ENCODE measurements at places on chromosomes 7 and 10.

- DNase-seq: no peak
Observed at GRCh38 chr10:4736608-4737007, 89.4 kb upstream of the AKR1E2 start.

GRCh38 chr7:95267754-95268153 is 56.6 kb downstream of the PON1 start:
- DNase-seq: no peak

- peak; percentile 14 for DNase-seq
Observed at GRCh38 chr10:24723386-24723787, 300 bp downstream of the ARHGAP21 start.

DNA sequence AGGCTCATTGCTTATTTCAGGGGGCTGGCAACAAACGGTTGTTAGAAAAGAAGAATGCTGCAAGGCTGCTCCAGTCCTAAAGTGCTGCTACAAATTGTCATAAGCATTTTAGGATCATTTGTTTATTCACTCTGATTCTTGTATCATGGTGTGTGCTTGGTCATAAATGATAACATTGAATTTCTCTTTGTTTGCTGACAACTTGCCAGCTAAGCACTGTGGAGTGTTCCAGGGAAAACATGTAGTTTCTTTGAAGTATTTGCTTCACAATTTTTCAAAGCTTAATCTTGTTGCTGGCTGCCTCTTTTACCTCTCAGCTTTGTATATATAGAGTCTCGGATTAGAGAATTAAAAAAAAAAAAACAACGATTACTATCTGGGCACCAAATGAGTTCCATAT is 263.0 kb downstream of the PHF14 start:
- no peak for DNase-seq

GRCh38 chr7:138738551-138739335 is 37.6 kb upstream of the SVOPL start:
- DNase-seq: peak; percentile 28

DNA sequence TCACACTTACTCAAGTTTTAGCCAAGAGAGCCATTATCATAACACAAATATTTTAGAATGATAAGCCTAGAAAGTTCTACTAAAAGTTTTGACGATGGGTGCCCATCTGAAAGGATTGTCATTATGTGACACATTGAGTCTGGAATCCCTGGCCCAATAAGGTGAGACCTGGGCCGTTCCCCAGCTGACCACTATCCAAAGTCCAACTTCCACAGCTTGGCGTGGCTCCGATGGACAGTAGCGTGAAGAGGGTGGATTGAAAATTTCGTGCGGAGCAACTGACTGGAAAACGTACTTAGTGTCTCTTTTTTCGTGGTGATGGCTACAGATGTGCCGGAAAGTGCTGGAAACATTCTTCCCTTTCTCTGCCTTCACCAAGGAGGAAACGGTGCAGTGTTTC is 439.0 kb upstream of the ZMIZ1 start:
- no peak for DNase-seq

DNA sequence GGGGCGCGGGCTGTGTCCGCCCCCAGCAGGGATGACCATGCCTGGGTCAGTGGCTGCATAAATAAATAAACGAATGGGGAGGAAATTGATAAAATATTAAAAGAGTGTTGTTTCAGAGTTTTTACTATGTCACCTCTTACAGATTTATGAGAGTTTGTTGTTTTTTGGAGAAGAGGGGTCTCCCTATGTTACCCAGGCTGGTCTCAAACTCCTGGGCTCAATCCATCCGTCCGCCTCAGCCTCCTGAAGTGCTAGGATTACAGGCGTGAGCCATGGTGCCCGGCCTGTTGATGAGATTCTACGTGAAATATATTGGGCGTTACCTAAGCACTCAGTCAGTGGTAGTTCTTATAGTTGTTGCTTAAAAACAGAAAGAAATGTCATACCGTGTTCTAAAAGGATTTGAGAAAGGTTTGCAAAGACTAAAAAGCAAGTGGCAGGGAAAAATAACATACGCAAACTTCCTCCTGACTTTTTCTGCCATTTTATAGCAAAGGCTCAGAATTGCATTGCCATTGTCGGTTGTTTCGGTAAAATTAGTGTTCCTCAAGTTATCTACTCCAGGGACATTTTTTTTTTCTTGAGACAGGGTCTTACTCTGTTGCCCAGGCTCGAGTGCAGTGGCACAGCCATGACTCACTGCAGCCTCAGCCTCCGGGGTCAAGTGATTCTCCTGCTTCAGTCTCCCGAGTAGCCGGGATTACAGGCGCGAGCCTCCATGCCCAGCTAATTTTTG is 39.5 kb upstream of the FOXK1 start:
- DNase-seq: no peak

DNA sequence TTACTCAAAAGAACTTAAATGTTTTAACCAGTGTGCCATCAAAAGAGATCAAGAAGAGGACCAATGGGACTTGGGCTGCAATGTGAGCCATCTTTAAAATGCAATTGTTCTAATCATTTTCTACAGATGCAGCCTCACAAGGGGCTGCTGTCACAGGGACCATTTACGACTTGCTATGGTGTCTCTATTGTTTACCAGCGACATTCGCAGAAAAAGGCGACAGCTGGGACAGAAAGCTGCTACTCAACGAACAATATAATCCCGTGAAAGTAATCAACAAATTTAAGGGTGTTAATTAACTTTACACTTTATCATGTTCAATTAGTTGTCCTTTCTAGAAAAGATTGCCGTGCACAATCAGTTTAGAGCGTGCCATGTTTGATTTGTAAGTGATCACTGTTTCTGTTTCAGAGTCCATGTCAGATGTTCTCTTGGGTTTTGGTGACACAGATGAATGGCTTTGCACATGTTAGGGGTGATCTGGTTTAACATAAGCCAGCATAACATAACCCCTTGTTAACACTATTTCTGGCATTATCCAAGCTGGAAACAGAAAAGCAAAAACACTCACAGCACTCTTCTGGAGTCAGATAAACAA is 110.8 kb downstream of the HIBADH start:
- no peak for DNase-seq

GRCh38 chr10:19782430-19783089 is 33.7 kb upstream of the PLXDC2 start:
- DNase-seq: no peak

- DNase-seq: no peak
Observed at GRCh38 chr7:77653572-77653971, 42.7 kb upstream of the RSBN1L start.

DNA sequence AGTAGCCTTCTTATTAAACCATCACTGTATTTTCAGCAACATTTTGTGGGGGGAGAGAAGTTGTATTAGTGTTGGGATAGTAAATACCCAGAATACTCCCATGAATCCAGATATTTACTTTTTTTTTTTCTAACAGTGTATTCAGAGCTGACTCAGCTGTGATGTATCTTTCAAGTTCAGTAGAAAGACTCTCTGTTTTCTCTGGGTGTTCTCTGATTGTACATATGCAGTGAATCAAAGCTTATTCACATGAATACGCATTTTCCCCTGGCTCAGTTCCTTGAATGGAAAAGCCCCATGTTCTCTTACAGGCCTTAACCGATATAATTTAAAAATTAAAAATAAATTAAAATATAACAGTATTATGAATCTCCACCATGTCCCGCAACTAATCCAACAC is 1.3 kb downstream of the TFPI2 start:
- DNase-seq: no peak

- no peak for DNase-seq
Observed at GRCh38 chr10:75050149-75050919, 61.1 kb upstream of the SAMD8 start.

DNA sequence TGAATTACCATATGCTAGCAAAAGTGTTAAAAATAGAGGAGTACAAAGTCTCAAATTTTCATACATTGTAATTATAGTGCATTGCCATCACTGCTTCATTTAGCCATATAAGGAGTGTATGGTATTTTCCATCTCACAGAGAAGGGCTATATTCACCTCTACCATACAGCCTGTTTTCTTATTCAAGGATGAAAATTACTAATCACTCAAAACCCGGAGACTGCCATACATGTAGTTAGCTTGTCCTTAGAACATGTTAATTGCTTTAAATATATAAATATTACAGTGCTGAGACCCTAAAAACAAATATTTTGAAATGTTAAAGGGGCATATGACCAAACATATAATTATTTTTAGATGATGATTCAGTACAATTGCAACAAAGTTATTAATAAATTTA is 49.4 kb downstream of the CPEB3 start:
- DNase-seq: no peak

- no peak for DNase-seq
Observed at GRCh38 chr10:11197266-11197712, 179.6 kb downstream of the CELF2 start.

- DNase-seq: no peak
Observed at GRCh38 chr10:49276596-49276995, 22.4 kb upstream of the C10orf71 start.

- DNase-seq: no peak
Observed at GRCh38 chr7:37705976-37706375, 22.4 kb downstream of the GPR141 start.

- DNase-seq: no peak
Observed at GRCh38 chr10:97336942-97337831, 2.7 kb upstream of the FRAT2 start.

DNA sequence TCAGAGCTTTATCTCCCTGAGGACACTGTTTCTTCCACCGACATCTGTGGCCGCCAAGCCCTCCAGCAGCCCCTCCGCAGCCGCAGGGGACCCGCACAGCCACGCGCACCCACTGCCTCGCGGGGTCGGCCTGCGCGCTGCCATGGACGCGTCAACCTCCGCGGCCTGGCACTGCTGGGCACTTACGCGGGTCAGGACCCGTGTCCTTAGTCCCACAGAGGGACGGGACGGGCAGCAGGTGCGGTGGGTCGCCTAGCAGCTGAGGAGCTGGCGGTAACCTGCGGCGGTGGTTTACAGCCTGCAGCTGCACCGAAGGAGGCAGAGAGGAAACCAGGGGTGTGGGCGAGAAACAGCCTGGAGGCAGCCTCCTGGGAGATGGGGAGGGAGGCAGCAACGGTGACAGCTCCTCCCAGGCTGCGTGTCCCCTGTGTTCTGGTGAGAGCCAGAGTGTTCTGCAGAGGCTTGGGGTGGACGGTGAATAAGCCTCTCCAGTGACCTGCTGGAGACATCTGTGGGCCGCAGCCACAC is 61.3 kb downstream of the SEC61G start:
- DNase-seq: peak; percentile 11

DNA sequence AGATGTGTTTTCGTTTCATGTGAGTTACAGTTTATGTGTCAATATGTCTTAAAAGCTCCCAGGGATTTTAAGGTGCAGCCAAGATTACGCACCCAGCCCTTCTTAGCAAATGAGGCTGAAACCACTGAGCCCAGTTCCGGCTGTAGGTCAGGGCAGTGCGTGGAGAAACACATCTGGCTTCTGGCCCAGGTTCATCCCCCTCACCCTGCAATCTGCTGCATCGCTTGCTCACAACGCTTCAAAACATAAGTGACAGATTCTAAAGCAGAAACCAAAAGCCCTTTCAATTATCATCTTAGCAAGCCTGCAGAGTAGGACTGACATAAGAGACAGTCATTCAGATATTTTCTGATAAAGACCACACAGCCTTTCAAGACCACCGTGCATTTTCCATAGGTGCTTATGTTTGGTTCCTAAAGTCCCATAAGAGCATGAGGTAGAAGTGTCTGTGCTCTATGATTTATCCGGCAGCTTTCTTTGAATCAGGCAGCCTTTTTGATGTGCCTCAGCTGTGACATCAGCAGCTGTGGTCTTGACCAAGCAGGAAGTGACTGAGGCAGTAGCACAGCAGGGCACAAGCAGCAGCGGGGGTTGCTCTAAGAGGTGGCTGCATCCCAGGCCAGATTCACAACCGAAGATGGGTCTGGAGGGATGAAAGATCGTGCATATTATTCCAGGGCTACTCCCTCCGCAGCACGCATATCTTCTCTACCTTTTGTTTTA is 72.1 kb upstream of the LYZL2 start:
- no peak for DNase-seq

DNA sequence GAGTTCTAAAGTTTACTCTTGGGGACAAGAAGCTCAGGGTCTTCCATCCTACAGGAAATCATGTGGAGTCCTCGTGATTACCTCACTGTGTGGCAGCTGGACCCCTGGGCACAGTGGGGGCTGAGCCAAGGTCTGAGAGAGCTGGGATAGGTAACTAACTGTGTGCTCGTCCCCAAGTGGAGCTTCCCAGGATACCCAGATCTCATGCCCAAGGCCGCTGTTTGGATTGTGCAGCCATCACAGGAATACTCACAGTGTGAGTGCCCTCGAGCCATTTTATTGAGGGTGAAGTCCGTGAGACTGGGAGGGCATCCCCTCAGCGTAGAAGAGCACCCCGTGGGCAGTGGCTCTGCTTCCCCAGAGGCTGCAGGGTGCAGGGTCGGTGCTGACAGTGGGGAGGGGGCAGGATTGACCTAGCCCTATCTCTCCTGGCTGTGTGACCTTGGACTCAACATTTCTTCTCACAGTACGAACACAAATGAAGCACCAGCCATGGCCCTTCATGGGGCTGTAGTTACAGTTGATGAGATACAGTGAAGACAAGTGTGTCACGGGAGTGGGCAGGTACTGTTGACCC is 69.6 kb upstream of the LEP start:
- no peak for DNase-seq

GRCh38 chr7:6166443-6166891 is 106.0 kb downstream of the CYTH3 start:
- DNase-seq: no peak

GRCh38 chr7:34751725-34752643 is 94.0 kb downstream of the NPSR1 start:
- no peak for DNase-seq

DNA sequence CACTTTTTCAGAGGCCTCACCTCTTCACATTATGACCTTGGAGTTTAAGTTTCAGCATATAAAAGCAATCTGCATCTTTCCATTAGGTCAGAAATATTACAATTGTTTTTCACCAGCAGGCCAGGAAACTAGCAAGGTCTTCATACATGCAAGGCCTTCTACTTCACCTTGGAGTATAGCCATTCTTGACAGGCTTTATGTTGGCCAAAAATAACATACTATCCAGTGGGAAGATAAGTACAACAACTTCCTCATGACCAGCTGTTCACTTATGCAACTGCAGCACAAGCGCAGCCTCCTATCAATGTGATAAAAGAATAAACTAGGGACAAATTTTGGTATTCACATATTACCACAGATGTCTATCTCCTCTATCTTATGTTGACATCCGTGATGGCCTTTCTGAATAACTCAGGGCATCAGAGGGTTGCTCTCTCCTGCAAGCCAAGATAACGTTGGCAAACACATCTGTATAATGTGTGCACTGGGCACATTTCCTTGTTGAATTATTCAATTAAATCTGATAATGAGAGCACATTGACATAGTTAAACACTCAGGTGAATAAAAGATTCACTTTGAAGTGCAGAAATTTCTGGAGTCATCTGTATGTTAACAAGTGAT is 239.8 kb downstream of the FZD1 start:
- DNase-seq: no peak

DNA sequence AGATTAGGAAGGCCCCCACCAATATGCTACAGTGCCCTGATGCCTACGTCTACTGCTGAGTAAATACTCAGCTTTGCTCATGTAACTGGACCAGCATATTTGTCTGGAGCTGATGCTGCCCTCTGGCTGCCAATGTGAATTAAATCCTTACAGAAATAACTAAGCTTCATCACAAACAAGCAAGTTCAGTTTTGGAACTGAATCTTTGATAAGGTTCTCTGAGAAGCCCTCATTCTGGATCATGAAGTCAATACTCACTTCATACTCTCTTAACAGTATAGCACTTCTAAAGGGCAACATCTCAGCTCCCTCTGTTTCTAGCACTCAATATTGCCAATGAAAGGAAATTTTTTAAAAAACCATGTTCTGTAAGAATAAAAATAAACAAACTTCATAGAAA is 246.7 kb downstream of the ETV1 start:
- no peak for DNase-seq

Data from activated gamma-delta T cell (primary cell).